ENCODE measurements at places on chromosomes 6 and 20. TPM values are rescaled to one million over a fixed set of nuclear protein-coding genes. Genes with fewer than 3 reads are reported as not detected.

Gene ZCCHC3
- total RNA-seq, result 25.3 TPM

Gene LAMA2
- total RNA-seq, result 0.09 TPM

Gene EEF1A2
- total RNA-seq, result 0.20 TPM

Gene TTPAL
- total RNA-seq, result 31.6 TPM

Gene OSER1
- total RNA-seq, result 25.7 TPM

Gene PRRT1
- 0.35 TPM for total RNA-seq

Gene FHL5
- total RNA-seq, result not detected

Gene SRSF6
- 203 TPM for total RNA-seq

Gene KLHDC3
- 73.5 TPM for total RNA-seq

Gene ATRN
- 10.8 TPM for total RNA-seq

Gene GTSF1L
- not detected for total RNA-seq

GRCh38 chr6:17397764-17398194, 4.4 kb downstream of the CAP2 start:
- DNase-seq, result no peak

DNA sequence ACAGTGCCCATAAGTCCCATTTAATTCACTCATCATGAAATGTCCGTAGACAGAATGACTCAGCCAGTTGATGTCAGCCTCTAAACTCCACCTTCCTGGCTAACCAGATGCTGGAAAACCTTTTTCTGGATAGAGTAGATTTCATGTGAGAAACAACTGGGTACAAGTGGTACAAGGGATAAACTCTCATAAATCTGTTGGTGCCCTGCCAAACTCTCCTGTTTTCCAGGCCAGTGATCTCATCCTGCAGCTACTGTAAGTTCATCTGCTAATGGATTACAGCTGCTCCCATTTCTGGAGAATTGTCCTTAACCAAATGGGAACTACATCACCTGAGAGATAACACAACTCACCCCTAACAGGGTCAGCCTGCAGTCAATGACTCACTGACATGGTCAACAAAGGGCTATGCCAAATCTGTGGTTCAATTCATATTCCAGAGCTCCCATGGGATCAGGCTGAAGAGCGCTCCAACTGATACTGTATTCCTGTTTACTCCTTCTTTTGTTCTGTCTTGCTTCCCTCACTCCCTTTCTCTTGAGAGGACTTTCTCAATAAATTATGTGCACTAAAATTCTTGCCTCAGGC, 210.1 kb upstream of the HDDC2 start:
- DNase-seq, result no peak

- DNase-seq, result no peak
Observed at GRCh38 chr6:99165838-99166237, 183.6 kb downstream of the FAXC start.

GRCh38 chr20:37680420-37680819, 13.4 kb upstream of the CTNNBL1 start:
- DNase-seq, result no peak

- DNase-seq, result no peak
Observed at GRCh38 chr6:129516787-129517186, 193.2 kb downstream of the ARHGAP18 start.

DNA sequence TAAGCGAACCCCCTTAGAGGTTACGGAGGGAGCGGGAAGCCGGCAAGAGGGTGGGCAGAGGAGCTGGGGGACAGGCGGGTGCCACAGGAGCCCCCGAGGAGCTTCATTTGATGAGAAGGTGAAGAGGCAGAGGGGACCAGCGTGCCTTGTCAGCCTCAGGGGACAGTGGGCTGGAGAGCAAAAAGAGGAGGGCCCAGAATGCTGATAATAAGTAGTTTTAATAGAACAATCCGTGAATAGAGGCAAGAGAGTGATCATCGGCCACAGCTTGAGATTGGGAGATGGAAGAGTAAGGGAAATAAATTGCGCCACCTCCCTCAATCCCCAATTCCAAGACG, 1.3 kb downstream of the COL19A1 start:
- no peak for DNase-seq

GRCh38 chr20:12640251-12640650, 368.5 kb upstream of the SPTLC3 start:
- DNase-seq, result no peak

DNA sequence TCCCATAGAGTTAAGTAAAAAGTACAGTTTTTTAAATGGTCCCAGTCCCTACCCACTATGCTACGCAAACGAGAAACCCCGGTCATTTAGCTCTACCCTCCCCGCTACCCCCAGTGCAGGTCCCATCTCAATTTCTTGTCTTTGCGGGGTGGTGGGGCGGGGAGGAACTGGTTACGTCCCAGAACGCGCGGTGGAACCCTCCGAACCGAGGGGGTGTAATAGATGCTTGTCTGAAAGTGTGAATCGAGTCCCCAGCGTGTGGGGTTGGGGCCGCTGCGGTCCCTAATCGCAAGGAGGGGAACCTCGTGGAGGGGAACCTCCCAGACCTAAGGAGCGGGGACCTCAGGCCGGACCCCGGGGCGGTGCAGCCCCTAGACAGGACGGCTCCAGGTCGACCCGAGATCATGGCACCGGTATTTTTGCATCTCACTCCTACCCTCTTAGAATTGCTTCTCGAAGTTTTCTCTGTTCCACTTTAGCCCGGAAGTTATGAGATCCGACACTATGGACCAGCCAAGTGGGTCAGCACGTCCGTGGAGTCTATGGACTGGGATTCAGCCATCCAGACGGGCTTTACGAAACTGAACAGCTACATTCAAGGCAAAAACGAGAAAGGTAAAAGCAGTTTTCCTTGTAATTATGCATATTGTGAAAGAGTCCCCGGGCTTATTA, 779 bp downstream of the HEBP2 start:
- peak; percentile 53 for DNase-seq

DNA sequence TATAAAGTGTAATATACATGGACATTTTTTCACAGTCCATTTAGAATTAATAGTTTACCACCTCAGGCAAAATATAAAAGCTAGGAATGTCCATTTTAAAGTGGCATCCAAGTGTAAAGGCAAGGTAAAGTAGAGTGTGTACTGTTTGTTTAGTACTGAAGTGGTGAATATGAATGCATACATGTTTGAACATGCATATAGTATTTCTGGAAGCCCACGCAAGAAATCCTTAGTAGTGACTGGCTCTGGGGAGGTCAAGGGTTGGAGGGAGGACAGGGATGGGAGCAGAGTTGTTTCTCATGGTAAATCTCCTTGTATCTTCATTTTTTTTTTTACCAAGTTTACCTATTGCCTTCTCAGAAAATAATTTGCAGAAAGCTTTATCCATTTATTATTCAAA, 129.2 kb downstream of the UNC5CL start:
- DNase-seq, result no peak

- DNase-seq, result no peak
Observed at GRCh38 chr6:151806757-151807512, 547 bp upstream of the ESR1 start.

DNA sequence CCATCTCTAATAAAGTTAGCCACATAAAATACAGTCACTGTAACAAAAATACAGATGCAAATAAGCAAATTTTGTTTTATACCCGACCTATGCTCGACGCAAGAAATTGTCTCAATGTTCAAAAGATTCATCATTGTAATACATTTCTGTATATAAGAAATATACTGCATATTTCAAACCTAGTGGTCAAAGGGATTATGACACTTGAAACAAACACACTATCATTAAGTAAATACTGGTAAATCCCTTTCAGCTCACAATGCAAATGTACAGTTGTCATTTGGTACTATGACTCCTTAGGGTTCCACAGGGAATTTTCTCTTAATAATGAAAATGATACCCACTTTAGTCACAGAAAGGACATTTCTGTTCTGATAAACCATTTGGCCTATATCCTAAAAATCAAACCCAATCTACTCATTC, 2.2 kb downstream of the HIVEP2 start:
- peak; percentile 34 for DNase-seq

DNA sequence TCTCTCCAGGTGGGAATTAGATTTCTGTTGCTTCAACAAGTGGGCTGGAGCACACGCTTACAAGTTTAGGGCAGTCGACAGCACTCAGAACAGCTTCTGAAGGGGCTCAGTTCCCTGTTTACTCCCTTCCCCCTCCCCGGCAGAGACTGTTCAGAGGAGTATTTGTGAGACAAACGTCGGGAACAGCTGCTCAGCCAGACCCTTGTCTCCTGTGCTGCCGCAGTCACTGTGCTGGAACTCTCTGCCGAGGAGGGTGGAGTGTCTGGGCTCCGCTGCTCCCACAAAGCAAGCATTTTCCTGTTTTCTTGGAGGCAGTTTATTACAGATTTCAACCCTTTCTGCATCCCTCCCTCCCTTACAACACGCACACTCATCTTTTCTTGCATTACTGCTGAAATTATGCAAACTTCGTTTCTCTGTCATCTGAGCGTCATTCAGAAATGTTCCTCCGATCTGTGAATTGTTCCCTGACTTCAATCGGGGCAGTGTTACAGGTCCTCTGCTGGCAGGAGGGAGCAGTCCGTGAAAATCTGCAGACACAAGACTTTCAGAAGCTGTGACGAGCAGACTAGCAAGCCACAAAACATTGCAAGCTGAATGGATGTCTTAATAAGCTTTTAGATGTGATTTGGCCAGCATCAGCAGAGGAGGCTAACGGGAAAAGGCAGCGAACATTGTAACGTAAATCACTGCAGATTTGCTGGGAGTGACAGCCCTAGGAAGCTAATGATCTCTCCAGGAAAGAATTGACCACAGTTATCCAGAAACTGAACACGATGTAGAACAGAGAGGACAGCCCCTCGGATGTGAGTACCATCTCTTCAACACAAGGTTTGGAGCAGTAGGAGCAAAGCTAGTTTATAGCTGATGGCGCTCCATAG, 76.2 kb downstream of the LYRM2 start:
- DNase-seq, result no peak

DNA sequence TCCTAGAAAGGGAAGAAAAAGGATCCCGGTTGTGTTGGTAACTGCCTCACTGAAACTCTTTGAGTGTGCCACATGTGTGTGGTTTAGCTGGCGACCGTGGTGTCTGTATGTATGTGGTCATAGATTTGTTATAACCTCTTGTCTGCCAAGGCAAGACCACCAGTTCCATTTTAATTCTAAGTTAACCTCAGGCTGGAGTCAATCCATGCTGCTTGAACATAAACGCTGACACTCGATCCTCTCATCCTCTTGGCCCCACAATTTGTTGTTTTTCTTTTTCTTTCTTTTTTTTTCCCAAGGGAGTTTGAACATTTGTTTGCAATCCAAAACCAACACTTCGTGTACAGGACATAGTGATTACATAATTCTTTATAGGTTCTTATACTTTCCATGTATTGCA, 318.9 kb upstream of the JAG1 start:
- DNase-seq, result no peak

DNA sequence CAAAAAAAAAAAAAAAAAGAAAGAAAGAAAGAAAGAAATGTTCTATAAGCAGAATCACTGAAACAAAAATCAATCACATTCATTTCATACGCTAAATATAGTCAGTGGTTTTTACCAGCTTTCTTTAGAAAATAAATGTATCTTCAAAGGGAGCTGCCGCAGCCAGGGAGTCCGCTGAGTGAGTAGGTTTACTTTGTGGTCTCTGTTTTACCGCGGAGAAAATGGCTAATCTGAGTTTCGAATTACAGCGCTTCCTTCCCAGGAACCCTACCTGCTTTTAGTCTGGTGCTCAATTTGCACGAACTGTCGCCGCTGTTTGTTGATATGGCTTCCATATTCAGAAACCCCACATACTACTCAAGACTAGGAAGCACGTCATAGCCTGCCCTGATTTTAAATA, 102.4 kb downstream of the TFAP2A start:
- no peak for DNase-seq

GRCh38 chr6:15327271-15327670, 81.4 kb downstream of the JARID2 start:
- DNase-seq, result no peak

GRCh38 chr6:42204768-42205282, 10.1 kb upstream of the GUCA1B start:
- no peak for DNase-seq

GRCh38 chr6:129754750-129755149, 44.8 kb upstream of the ARHGAP18 start:
- no peak for DNase-seq

DNA sequence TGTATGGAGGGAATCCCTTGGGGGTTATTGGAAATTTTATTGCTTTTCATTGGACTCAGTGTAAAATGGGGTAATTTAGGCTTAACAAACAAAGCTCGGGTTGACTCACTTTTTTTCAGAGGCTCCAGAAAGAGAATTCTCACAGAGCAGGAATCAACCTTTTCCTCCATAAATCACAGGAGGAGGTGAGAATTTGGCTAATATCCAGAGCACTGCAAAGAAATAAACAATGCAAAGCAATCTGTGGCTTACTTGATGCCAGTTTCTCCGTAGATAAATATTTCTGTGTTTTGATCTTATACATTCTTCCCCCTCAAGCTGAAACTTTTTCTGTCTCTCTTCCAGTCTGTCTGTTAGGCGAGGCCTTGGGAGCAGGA, 176.6 kb downstream of the TSHZ2 start:
- no peak for DNase-seq

Measured in CD8-positive, alpha-beta memory T cell (primary cell).